Stimulated activated CD4-positive, alpha-beta T cell treated with anti-CD3 and anti-CD28 coated beads, Interleukin-2, amount 100 ng/mL, for 24 hours (primary cell): ENCODE measurements at places on chromosomes 13 and 19.

DNA sequence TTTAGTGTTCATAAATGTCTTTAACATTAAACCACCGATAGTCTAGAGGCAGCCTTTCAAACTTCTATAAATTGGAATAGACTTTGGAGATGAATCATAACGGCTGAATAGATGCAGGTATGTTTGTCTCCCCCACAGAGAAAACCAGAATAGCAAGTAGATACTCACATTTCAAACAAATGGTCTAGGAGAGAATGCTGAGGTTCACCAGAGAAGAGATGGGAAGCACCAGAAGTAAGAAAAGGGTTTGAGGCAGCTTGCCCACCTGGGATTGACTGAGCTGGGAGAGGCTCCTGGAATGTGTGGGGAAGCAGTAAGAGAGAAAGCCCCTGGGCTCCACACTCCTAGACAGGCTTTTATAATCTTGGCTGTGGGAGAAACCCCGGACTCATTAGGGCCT, 6.4 kb downstream of the IGFL3 start:
- DNase-seq: no peak

GRCh38 chr19:17775245-17775927, 19.6 kb upstream of the B3GNT3 start:
- DNase-seq: peak; percentile 58

DNA sequence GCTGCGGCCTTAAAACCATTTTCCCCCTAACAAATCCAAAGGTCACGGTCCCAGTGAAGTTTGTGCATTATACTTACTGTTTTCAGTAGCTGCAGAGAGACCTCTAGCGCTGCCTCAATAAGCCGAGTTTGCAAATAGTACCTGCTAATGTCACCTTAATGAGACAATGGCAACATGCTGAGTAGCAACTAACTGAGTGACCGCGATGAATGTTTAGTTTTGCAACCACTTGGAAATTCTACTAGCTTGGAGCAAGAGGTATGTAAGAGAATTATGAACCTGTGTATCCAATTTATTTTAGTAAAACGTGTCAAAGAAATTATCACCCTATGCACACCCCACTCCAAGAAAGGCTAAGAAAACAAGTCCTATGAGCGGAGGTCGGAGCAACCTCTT, 1.2 kb downstream of the KPNA3 start:
- no peak for DNase-seq

DNA sequence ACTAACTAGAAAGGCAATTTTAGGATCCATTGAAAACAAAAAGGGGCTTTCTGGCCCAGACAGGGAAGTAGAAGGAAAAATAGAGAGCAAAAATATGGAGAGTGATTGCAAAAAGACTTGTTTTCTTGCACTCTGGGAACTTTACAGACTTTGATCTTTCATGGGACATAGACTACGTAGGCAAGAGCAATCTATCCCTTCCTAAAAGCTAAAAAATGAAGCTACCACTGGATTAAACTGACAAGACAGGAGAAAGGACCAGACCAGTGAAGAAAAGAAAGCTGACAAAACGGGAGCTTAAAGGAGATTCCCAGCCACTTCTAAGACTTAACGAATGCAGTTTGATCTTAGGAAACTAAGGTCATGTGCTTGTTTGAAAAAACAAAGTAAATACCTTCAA, 524.5 kb downstream of the KLF5 start:
- no peak for DNase-seq

DNA sequence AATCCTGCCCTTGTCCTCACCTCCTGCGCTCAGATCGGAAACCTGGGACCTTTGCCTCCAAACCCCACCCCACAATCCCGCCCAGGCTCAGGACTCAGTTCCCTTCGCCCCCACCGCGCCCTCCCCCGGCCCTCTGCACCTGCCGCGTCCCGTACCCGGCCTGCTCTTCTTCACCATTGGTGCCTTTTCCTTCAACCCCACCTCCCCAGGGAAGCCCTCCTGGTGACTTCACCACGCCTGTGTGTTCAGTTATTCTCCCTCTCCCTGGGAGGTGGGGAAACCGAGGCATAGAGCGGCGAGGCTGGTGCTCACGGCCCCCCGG, 19.3 kb upstream of the TCF3 start:
- DNase-seq: no peak

DNA sequence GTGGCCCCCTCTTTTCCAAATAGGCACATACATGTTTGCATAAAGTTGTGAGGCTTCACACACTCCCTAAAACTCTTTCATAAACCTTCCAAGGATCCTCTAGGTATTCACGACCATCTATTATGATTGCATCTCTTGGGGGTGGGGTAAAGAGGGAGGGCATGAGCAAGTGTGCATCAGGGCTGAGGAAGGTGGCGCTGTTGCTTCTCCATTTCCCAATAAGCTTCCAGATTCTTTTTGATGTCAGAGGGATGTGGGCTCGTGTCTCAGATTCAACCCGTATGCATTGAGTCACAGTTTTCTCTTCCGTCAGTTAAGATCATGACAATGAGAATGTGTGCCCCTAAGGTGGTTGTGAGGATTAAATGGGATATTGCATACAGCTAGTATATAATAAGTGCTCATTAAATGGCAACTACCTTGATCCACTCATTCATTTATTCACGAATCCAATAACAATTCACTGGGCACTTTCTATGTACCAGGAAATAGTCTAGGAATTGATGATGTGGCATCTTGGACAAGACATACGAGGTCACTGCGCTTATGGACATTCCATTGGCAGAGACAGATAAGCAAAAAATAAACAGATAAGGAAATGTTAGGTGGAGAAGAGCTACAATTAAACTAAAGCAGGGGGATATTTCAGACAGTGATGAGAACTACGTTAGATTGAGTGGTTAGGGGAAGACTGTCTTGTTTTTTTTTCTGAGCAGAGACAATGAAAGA, 10.3 kb downstream of the CYP2B6 start:
- no peak for DNase-seq

GRCh38 chr13:96223231-96223630, 133.3 kb downstream of the HS6ST3 start:
- DNase-seq: no peak

DNA sequence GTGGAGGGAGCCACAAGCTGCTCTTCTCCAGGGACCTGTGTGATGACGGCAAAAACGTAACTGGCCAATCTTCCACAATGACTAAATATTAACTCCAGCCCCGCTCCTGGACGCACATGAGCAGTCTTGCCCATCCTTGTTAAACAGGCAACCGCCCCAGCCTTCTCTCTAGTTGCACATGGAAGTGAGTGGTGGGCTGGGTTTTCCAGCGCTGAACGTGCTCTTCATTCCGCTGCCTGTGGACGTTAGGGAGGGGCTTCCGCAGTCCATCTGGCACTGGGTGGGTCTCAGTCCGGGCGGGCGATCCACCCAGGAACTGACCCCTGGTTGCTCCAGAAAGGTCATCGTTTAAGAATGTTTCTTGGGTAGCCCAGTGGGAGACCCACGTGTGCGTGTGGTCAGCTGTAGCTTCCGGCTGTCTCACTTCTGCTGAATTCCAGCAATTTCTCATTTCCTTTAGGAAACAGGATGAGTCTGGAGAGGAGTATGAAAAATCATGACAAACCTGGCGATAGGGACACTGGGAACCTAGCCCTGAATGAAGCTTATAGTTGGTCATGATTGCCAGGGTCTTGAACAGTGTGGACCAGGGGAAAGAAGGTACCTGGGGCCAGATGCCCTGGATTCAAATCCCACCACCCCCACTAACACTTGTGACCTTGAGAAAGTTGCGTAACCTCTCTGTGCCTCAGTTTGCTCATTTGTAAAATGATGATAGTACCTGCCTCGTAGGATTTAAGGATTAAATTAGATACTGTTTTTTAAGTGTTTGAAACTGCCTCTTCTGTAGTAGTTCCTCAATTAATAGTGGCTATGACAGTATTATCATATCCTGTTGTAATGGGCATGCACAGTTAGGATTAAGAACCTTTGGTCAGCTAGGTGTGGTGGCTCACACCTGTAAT, 92.6 kb downstream of the SIPA1L3 start:
- no peak for DNase-seq

- no peak for DNase-seq
Observed at GRCh38 chr19:8573316-8573715, 3.9 kb downstream of the MYO1F start.

- DNase-seq: no peak
Observed at GRCh38 chr13:87089391-87089790, 581.8 kb upstream of the SLITRK5 start.

- no peak for DNase-seq
Observed at GRCh38 chr13:38417727-38418126, 68.1 kb downstream of the UFM1 start.

DNA sequence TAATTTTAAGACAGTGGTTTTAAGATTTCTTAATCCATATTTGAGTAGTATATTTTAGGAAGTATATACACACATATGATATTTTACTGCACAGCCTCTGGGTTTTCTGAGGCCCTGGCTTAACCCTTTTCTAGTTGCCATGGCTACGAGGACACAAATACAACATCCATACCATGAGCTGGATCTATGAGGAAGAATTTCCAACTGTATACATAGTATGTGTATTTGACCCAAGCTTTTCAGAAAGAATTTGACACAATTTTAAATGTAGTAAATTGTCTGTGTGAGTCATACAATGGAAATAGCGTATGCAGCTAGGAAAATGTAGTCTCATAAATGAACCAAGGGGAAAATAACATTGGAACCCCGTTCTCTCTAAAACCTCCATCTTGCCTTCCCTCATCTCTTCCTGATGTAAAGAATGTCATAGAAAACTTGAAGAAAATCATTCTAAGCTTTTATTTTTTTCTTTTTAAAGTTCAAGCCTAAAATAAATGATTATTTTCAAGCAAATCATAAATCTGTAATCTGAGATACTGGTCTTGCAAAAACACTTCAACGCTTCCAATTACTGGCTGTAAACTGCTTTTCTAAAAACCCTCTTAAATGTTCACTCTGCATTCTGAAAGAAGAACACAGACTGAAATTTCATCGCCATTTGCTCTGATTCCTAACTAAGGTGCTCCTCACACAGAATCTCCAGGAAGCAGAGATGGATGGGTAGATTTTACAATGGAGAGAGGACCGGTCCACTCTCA, 172.4 kb downstream of the LACC1 start:
- DNase-seq: no peak

- DNase-seq: no peak
Observed at GRCh38 chr13:40774672-40775071, 3.7 kb upstream of the MRPS31 start.

GRCh38 chr13:51733374-51734298, 70.3 kb downstream of the DHRS12 start:
- no peak for DNase-seq

DNA sequence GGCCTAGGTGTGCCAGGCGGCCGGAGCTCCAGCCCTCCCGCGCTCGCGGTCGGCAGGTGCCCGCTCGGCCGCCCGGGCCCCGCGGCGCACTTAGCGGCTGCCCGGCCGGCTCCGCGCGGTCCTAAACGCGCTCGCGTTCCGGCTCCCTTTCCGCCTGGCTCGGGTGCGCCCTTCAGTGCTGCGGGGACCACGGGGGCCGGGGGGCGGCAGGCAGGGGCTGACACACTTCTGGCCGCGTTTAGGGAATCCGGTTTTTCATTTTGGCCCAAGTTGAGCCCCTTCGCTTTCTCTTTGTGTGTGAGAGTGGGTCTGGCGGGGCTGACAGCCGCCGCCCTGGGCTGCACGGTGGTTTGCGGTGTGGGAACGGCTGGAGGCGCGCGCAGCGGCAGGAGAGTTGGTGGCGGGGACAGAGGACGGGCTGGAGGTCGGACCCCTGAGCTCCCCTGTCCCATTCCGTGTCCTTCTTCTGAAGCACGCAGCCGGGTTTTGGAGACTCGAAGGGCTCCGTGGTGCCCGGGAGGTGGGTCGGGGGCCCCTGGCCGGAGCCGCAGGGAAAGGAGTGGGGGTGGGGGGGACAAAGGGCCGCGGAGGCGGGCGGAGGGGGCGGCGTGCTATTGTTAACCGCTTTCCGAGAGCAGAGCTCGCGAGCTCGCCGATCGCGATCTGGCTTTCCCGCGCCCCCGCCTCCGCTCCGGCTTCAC, 3.1 kb downstream of the FGF9 start:
- peak; percentile 45 for DNase-seq

GRCh38 chr19:35845215-35846037, 6.9 kb downstream of the NPHS1 start:
- DNase-seq: no peak

GRCh38 chr13:87671031-87671752, at the start of gene SLITRK5:
TSS of gene SLITRK5 (plus strand) at chr13:87671371. CDS start at chr13:87675389, 4,018 bp downstream.
- DNase-seq: peak; percentile 49

- no peak for DNase-seq
Observed at GRCh38 chr19:9565900-9566705, 18.2 kb downstream of the ZNF121 start.

DNA sequence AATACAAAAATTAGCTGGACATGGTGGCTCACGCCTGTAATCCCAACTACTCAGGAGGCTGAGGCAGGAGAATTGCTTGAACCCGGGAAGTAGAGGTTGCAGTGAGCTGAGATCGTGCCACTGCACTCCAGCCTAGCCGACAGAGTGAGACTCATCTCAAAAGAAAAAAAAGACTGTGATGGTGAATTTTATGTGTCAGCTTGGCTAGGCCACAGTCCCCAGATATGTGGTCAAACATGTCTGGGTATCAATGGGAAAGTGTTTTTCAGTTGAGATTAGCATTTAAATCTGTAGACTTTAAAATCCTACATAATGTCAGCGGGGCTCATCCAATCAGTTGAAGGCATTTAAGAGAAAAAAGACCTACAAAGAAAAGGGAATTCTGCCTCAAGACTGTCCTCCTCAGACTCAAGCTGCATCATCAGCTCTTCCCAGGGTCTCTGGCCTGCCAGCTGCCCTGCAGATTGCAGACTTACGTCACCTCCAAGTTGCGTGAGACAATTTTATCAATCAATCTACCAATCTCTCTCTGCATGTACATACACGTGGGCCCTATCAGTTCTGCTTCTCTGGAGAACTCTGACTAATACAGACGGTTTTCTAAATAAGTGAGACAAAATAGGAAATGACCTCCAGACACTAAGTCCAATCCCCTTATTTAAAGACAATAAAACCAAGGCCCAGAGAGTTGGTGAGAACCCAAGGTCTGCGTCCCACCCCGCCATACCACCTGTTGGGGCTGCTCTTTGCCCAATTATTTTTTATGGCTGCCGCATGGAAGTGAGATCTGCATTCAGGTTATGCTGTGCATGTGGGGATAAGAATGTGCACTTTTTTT, 99.2 kb downstream of the ABCC4 start:
- DNase-seq: no peak

- no peak for DNase-seq
Observed at GRCh38 chr13:28557725-28558520, 63.0 kb upstream of the FLT1 start.

DNA sequence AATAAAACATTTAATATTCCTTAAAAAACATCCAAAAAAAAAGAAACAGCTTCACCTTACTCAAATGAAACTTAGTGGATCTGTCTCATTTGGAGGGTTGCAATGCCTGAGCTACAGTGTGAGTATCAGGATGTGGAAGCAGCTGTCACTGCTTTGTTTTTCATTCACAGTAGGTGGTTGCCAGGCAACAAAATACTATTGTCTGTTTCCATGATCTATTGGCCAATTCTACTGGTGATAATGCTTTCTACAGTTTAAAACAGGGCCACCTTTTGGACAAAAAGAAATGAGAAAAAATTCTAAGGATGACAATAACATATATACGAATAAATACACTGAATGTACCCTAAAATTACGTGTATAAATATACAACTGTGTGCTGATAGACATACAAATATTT, 3.0 kb downstream of the ENOX1 start:
- DNase-seq: no peak
